ENCODE measurements at places on chromosomes 1 and 21. TPM values are rescaled to one million over a fixed set of nuclear protein-coding genes. Genes with fewer than 3 reads are reported as not detected.

DNA sequence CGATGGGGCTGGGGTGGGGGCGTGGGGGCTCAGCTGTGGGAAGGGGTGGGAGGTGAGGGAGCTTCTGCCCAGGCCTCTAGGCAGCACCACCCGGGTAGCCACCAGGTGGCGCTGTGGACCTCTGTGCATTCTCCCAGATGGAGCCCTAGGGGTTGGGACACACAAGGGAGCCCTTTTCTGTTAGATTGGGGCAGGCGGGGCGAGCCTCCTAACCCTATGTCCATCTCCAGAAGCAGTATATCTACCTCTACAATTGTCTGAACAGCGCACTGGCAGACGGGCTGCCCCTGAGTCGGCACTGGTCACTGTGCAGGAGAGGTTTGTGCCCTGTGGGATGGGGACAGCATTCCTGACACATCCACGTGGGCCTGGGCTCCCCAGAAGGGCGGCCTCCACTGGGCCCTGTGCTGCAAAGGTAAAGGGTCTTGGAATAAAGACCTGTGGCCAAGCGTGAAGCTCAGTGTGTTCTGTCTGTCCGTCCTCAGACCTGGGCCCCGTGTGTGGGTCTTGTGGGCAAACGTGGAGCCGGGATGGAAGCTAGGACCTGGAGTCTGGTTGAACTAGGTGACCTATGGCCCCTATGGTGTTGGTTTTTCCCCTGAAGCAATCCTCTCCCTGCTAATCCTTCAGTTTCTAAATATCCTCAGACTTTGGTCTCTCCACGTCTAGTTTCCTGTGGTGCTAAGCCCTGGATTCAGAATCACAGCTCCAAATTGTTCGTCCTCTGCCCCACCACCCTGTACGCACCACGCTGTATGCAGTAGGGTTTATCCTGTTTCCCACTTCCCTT, 4.4 kb upstream of the LGR6 start:
- DNase-seq = no peak

GRCh38 chr1:43171876-43172526, at the start of the genes CFAP57 and EBNA1BP2:
TSS of gene CFAP57 (plus strand) at chr1:43172330. CDS start at chr1:43172754, 424 bp downstream.
TSS of gene EBNA1BP2 (minus strand) at chr1:43172290. CDS start at chr1:43172118, 172 bp downstream.
- DNase-seq = peak; percentile 76

DNA sequence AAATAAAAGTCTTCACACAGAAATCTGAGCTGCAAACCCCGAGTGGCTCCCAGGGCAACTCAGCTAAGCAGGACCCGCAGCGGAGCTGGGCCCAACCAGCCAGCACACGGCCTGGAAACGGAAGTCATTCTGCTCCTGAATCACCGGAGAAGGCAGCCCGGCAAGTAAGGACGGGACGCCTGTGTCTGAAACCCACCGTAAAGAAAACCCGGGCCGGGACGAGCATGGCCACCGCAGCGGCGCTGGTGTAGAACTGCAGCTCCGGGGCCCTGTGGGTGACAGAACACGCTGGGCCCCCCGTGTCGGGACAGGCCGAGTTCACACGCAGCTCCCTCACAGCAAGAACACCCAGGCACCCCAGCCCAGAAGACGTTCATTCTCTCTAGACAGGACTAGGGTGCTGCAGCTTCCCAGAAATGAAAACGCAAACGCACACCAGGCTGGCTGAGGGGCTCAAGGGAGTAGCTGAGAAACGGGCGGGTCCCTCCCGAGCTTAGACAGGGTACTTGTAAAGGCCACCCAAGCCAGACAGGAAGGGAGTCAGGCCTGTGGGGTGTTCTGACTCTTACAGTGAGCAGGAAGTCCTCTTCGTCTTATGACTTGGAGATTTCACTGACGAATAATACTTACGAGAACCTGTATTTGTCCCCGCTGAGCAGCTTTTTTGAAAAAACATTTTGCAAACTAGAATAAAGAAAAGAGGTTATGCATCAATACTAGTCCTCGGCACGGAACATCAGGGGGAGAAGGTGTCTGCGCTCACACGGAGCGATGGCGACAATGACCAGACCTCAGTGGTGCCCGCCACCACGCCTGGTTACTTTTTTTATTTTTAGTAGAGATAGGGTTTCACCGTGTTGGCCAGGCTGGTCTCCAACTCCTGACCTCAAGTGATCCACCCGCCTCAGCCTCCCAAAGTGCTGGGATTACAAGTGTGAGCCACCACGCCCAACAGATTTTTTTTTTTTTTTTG, 10.9 kb upstream of the CDK11B start:
- no peak for DNase-seq

The KLHDC9 gene
- 1.1 TPM for polyA plus RNA-seq

The INSRR gene
- not detected for polyA plus RNA-seq

The FAM72D gene
- polyA plus RNA-seq = 0.68 TPM

The SELP gene
- polyA plus RNA-seq = not detected

The DISP3 gene
- polyA plus RNA-seq = 0.05 TPM

The OR2T29 gene
- polyA plus RNA-seq = not detected

All from AG04450 (cell line).